Stimulated activated CD8-positive, alpha-beta memory T cell treated with anti-CD3 and anti-CD28 coated beads, Interleukin-4, amount 100 ng/mL, for 1 hour (primary cell): ENCODE measurements at places on chromosomes 3 and 15.
A peak's percentile ranks its signal among the peaks of the same experiment; 100 is the strongest.

- DNase-seq = no peak
Observed at GRCh38 chr3:134315286-134316106, 58.8 kb downstream of the AMOTL2 start.

GRCh38 chr3:168801794-168802193, 706.1 kb upstream of the GOLIM4 start:
- DNase-seq = no peak

GRCh38 chr15:85404918-85405866, 24.8 kb downstream of the AKAP13 start:
- no peak for DNase-seq

- DNase-seq = no peak
Observed at GRCh38 chr3:192215-192929, 4.2 kb upstream of the CHL1 start.

- no peak for DNase-seq
Observed at GRCh38 chr15:43911235-43911781, 84.5 kb downstream of the WDR76 start.

- no peak for DNase-seq
Observed at GRCh38 chr3:197547306-197548011, 8.3 kb downstream of the BDH1 start.

- DNase-seq = no peak
Observed at GRCh38 chr3:127676456-127676855, 3.7 kb downstream of the ABTB1 start.

DNA sequence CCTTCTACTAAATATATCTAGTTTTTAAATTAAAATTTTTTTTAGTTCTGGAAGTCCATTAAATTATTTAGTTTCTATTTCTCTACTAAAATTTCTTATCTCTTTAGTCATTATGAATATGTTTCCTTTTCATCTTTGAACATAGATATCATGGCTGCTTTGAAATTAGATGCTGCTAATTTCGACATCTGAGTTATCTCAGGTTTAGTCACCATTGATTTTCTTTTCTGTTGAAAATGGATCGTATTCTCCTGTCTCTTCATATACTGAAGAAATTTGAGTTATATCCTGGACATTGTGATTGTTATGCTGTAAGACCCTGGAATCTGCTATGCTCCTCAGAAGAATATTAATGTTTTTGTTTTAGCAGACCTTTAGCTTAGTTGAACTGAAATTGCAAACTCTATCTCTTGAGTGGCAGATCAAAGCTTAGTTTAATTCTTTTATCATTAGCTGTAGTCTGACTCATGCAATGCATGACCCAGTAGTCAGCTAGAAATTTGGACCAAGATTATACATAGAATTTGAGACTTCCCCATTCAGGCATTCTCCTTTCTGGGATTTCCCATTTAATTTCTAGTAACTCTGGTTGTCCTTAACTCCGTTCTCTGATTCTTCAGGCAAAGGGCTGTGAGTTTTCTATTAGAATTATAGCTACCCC, 439.8 kb upstream of the IL12A start:
- no peak for DNase-seq

GRCh38 chr3:85881833-85882393, 923.1 kb downstream of the CADM2 start:
- no peak for DNase-seq

- no peak for DNase-seq
Observed at GRCh38 chr3:136070953-136071949, 105.7 kb downstream of the PPP2R3A start.

DNA sequence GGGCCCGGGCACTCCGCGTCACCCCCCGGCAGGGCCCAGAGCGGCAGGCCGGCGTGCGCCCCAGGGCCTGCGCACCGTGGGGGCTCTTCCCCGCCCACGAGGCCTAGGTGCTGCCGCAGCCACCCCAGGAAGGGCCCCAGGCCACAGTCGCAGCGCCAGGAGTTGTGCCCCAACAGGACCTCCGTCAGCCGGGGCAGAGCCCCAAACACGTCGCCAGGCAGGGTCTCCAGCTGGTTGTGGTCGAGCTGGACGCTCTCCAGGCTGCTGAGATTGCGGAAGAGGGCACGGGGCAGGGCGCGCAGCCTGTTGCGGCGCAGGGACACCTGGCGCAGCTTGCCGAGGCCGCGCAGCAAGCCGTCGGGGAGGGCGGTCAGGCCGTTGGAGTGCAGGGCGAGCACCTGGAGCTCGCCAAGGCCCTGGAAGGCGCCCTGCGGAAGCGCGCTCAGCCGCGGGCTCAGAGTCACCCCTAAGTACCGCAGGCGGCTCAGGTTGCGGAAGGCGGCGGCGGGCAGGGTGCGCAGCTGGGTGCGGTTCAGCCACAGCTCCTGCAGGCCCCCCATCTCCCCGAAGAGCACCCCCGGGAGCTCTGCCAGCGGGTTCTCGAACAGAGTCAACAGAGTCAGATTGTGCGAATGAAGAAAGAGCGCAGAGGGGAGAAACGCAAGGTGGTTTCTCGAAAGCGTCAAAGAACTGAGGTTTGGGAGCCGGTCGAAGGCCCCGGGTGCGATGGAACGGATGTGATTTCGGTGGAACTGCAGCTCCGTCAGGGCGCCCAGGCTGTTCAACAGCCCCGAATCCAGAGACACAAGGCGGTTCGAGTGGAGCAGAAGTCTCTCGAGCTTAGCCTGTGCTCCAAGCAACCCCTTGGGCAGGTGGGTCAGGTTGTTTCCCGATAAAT, 2.0 kb downstream of the GP5 start:
- DNase-seq = no peak

DNA sequence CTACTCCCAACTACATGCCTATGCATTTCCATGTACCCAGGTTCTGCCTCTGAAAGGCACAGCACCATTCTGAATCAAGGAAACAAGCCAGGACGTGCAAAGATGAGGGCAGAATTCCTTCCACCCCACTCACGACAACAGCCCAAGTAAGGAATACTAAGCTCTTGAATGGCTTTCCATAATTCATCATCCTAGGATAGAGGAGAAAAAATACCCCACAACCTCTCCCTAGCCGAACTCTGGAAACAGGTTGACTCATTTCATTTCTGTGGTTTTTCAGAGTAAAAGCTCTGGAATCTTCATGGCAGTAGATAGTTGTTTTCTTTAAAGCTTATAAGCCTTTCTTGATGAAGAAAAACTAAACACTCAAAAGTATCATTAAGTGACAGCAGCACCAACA, 77.8 kb downstream of the PDZRN3 start:
- no peak for DNase-seq

GRCh38 chr3:19573644-19574043, 360.4 kb downstream of the EFHB start:
- DNase-seq = no peak

GRCh38 chr15:61612111-61612510, 383.0 kb upstream of the RORA start:
- no peak for DNase-seq

- DNase-seq = no peak
Observed at GRCh38 chr3:142876417-142876816, 12.5 kb downstream of the PCOLCE2 start.

- DNase-seq = no peak
Observed at GRCh38 chr15:38048001-38048455, 113.6 kb downstream of the TMCO5A start.

- DNase-seq = no peak
Observed at GRCh38 chr3:69806735-69807438, 67.6 kb downstream of the MITF start.

- no peak for DNase-seq
Observed at GRCh38 chr3:117144853-117145252, 435.3 kb downstream of the TUSC7 start.

GRCh38 chr3:134406331-134407238, 32.3 kb upstream of the AMOTL2 start:
- no peak for DNase-seq

GRCh38 chr3:4029135-4029534, 229.9 kb downstream of the LRRN1 start:
- no peak for DNase-seq

DNA sequence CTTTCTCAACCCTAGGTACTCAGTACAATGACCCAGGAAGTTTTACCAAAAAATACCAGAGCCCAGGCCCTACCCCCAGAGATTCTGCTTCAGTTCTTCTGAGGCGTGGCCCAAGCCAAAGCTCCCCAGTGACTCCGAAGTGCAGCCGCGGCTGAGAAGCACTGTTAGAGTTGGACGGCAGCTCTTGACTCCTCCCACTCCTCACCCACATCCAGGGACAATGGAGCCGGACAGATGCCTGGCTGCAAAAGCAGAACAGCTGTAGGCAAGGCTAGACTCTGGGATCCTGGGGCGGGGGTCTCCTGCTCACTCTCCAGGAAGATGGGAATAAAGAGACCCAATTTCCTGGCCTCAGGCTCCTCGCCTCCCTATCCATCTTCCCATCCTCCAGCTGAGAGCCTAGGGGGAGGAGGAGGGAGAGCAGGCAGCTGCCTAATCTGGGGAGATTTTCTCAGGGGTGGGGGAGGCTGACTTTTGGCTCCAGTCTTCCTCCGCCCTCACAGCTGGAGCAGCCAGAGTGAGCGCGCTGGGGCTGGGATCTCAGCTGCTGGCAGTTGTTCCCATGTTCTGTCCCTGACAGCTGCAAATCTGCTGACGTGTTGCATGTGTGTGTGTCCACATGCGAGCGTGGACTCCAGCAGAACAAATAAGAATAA, 223.8 kb downstream of the OPA1 start:
- no peak for DNase-seq

GRCh38 chr3:146504498-146505197, 35.3 kb upstream of the PLSCR2 start:
- DNase-seq = no peak

DNA sequence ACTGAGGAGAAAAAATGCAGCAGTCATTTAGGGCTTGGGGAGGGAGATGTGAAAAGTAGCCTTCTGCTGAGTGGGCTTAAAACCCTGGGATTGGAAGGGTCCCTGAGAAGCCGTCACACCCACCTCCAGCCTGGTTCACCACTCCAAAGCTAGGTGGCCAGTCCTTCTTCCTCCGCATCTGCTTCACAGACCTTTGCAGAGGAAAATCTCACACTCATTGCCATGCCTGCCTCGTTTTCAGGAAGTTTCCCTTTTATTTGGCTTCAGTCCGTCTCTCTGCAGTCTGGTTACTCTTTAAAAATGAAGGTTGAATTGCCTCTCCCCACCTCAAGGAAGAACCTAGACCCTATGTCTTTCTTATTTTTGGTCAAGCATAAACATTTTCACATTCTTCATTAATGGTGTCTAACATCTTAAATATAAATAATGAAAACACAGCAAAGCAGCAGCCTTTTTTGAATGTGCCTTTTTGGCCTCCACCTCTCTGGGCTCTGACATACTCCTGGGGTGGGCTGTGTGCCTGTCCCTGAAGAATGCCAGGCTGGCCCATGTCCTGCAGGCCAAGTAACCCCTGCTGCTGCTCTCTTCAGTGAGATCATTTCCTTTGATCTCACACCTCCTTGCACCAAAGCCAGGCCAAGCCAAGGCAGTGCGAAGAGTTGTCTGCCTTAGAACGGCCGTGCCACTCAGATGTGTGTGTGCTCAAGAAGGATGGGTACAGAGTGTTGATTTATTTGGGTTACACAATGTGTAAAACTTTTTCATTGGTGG, 11.0 kb downstream of the MRAS start:
- DNase-seq = no peak

DNA sequence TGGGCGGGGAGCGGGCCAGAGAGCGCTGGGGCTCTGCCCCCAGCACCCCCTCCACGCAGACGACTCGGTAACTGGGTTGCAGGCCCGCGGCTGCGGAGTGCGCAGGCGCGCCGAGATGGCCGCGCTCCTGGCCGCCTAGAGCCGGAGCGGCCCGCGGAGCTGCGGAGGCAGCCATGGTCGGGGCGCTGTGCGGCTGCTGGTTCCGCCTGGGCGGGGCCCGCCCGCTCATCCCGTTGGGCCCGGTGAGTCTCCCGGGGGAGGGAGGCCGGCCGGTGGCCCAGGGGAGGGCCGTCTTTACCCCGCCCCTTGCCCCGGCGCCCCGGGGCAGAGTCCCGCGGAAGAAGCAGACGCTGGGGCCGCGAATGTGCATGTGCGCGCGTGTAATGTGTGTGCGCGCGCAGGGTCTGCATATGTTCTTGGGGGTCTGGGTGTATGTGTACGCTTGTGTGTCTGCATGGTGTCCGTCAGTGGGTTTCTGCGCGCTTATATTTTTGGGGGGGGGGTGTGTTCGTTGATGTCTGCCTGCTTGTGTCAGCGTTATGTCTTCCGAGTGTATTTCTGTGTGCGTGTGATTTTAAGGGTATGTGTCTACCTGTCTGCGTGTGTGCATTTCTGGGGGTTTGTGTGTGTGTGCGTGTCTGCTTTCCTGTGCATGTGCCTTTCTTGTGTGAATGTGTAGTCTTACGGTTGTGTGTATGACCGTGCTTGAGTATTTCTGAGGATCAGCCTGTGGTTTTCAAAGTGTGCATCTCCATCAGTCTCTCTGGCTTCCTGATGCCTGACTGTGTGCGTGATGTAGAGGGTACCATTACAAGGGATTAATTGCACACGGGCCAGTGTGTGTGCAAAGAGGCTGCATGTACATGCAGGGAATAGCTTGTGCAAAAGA, at the start of gene ABHD14A:
ABHD14A (plus strand) TSS at position 102 of the 889 bp plus-strand sequence; CDS start at position 174, 72 bp downstream.
- DNase-seq = peak; percentile 47

- DNase-seq = no peak
Observed at GRCh38 chr15:51285399-51285798, 53.0 kb downstream of the CYP19A1 start.

DNA sequence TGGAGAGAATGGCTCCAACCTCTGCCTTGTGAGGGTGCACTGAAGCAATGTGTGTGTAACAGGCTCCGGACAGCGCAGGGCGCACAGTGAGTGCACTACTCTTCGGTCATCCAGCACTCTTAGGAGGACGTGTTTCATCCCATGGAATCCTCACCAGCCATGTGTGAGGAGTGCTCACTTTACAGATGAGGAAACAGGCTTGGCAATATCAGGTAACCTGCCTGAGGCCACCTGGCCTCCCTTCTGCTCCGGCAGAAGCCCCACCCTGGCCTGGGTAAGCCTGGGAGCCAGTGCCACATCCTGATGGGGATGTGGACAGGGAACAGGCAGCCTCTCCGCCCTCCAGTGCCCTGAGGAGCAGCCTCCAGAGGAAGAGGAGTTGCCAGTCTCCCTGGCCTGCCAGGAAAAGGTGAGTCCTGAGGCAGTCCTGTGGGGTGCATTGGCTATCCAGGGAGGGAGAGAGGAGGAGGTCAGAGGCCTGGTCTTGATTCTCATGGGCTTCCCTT, 39.4 kb upstream of the LIMD1 start:
- no peak for DNase-seq
